Activated naive CD4-positive, alpha-beta T cell treated with Interleukin-2 at 50 U/mL for 16 hours (primary cell): ENCODE measurements at places on chromosomes 5 and 9.
A peak's percentile ranks its signal among the peaks of the same experiment; 100 is the strongest.

DNA sequence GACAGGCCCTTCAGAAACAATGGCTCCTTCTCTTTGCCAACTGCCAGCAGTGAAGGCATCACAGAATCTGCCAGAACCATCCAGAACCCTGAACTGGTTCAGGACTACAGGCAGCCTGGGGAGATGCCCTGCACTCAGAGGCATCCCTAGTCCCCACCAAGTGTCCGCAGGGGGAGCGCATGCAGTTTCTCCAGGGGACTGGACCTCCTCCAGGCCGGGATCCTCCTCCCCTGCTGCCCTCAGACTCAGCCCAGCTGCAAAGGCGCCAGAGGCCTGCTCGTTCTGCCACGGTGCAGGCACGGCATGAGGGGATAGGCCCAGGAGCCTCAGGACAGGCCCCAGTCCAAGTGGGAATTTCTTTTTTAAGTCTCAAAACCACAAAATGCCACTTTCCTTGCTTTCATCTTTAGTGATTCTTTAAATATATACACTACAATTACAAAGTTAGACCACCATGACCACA lies 72.0 kb downstream of the SEMA4D start:
- DNase-seq = no peak

DNA sequence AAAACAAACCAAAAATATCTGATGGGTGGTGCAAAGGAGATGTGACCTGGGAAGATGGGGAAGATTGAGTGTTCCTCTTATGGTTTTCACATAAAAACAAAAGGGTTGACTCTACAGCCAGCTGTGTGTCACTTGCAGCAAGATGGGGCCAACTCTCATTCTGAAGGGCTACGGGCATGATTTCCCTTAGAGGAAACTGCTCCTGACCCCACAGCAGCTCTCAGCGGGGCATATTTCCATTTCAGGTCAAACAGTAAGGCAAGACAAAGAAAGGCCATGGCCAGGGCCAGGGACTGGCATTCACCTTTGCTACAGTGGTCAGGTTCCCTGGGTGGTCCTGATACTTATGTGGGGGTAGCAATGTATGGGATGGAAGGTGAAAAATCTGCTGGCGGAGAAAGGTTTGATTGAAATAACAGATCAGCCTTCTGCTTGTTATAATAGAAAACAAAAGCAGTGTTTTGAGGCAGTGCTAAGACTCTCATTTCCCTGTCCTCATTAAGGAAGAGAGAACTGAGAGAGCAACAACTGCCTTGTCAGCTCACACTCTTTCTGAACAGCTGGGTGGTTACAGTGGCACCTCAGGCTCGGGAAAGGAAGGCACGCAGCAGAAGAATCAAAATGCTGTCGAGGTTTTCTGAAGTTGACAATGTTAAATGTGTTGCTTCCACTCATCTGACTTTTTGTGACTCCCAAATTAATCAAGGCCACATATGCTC lies 120.7 kb upstream of the PCA3 start:
- DNase-seq = no peak

GRCh38 chr9:107213080-107213479 lies 70.0 kb upstream of the RAD23B start:
- no peak for DNase-seq

DNA sequence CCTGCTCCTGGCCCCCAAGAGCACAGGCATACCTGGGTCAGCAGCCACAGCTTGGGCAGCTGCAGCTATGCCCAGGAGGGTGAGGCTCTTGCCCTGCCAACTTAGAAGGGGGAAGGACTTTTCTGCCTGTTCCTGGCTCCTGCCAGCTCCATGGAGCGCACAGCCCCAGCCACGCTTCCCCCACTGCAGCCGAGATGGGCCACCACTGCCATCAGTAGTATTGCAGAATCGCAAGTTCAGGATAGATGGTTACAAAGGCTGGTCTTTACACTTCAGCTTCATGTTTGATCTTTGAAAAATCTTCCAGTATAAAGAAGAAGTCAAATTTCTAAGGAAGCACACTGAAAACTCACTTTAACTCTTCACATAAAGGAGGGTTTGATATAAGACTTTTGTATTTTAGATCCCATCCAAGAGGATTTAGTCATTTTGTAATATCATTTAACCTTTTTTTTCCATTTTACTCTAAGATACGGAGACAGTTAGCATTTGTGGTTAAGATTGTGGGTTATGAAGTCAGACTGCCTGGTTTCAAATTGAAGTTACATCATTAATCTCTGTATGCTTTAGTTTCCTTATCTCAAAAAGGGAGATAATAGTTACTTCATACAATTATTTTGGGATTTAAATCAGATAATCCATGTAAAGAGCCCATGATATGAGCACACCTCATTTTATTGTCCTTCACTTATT lies 81.8 kb downstream of the NLN start:
- DNase-seq = no peak

DNA sequence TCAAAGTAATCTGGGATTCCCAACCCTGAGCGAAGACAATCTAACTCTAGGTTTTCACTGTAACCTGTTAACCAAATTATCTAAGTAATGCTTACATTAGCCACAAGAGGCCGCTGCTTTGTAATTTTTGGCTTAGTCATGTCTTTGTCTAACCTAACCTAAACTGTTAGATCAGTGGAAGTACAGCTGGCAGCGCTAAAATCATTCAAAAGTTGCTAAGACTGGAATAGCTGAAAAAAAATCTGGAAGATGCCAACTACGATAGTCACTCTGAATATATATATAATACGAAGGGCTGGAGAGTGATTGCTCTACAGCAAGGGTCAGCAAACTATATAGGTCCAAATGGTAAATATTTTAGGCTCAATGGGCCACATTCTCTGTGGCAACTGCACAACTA lies 60.2 kb downstream of the FBXO38 start:
- peak; percentile 32 for DNase-seq

DNA sequence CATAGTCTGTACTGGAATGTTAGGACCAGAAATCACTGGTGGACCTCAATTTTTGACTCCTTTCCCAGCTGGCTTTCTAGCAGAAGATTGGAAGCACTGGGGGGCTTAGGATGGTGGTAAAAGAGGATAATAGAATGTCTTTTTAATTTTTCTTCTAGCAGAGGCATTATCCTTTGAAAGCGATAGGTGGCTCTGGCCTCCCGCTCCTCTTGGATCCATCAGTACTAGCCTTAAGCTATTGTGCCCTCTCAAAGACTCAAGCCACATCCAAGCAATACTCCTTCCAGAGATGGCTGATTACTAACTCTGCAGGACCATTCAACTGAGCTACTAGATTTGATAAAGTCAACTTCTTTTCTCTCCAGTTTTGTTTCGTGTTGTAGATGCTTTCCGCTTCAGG lies 610.6 kb downstream of the CDH12 start:
- no peak for DNase-seq

- DNase-seq = no peak
These were observed 144.9 kb upstream of the HAPLN1 start for GRCh38 chr5:83865579-83865978.

GRCh38 chr5:60340326-60340725 lies 359.6 kb downstream of the DEPDC1B start:
- DNase-seq = no peak

GRCh38 chr5:96088706-96089498 lies 127.3 kb upstream of the ELL2 start:
- no peak for DNase-seq

GRCh38 chr9:13570068-13570974 lies 290.8 kb upstream of the MPDZ start:
- DNase-seq = no peak

- no peak for DNase-seq
These were observed 50.5 kb downstream of the SPTLC1 start for GRCh38 chr9:92064711-92065110.

- DNase-seq = no peak
These were observed 15.9 kb downstream of the NR5A1 start for GRCh38 chr9:124491049-124491975.

DNA sequence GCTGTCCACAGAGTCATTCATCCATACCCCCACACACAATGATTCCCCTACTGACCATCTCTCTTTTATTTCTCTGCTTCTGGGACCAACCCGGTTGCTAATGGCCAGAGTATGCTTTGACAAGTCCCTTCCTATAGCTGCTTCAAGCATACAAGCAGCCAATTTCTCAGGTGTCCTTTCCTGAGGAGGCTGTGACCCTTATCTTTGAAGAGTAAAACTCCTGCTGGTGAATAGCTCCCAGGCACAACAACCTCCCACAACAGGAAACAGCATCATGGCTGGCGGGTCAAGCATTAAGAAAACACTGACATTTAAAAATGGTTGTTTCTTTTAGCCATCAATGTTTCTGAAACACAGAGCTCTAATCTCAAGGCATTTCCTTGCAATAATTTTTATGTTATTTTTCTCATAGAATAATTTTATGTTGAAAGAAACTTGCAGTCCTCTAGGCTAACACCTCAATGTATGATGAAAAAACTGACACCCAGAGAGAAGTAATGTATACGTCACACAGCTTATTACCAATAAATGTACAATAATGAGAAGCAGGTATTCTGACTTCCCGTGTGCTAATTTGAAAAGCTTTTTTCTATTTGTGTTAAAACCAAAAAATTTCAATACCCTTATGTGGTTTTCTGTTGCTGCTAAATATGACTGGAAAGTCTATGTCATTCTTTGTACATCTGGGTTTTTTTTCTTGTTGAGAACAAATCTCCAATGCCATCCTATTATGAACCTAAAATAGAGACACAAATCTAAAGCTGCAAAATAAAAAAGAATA lies 7.5 kb upstream of the PAM start:
- no peak for DNase-seq

DNA sequence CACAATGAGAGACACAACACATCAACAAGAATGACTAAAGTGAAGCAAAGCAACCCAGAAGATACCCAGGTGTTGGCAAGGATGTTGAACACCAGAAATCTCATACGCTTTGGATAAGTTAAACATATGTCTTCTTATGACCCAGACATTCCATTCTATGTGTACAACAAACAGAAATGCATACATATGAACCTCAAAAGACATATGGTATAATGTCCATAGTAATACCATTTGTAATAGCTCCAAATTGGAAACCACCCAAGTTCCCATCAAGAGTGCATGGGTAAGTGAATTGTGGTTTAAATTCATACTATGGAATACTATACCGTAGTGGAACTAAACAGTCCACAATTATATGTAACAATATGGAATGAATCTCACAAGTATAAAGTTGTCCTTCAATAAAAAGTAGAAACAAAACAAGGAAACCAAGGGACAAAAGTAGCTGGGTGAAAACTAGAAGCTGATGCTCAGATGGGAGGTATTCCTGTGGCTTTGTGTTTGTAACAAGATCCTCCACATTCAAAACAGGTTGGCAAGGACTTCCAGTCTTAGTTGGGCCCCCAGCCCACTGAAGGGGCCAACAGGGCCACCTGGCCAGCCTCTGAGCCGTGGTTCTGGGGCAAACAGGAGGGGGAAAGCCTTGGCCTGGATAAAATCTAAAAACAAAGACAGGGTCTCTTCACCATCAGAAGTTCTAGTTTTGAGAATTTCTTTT lies 171.8 kb upstream of the PITX1 start:
- no peak for DNase-seq

DNA sequence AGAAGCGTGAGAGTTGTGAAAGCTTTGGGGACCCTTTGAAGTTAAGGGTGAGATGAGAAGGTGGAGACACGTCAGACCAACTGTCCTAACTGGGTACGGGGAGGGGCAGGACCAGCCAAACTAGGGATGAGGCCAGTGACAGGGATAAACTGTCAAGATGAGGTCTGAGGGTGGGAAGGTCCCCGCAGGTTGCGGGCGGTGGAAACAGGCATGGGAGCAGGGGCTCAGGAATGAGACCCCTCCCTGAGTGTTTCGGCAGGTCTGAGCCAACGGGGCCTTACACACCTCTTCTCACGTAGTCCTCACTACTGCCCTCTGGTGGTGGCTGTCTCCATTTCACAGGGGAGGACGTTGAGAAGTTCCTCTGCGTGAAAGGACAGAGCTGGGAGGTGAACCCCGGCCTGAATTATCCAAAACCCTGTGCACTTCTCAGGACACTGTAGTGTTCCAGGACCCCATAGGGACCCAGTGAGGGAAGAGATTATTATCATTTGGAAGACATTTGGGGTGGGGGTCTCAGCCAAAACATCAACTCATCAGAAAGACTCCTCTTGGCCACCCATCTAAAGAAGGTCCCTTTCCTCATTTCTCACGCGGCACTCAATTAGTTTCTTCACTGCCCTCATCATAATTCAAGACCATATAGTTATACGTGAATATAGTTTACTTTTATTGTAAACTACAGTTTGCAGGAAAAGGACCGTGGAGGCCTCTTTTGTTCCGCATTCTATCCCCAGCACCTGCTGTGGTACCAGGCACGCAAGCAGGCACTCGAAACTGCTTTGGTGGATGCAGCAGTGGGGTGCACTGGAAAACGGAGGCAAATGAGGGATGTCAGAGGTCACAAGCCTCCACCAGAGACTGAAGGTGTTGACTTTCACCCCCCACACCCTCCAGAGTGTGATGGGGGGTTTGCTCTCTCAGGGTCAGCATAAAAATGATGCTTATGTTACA lies 21.7 kb upstream of the NANS start:
- DNase-seq = peak; percentile 89

- no peak for DNase-seq
These were observed 269.9 kb upstream of the PAPPA start for GRCh38 chr9:115883467-115884329.

DNA sequence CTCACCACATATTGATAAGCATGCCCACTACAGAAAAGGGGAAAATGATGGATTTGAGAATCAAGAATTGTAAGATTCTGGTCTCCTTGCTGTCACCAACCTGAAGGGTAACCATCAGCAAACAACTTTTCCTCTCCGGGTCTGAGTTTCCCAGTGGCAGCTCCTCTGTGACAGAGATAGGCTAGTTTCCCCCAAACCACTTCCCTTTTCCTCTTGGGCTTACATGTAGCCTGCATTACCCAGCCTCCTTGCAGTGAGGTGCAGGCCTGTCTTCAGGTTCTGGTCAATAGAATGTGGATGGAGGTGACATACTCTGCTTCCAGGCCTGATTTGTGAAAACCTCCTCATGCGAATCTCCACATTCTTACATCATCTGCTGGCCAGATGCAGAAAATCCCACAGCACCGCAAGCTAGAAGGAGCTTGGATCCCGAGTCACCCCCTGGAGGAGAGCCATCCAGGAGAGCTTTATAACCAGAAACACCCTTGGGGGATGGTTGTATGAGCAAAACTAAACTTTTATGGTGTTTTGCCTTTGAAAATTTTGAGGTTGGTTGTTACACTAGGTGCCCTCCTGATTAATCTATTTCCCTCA lies 206.1 kb downstream of the RGS3 start:
- DNase-seq = no peak
